ENCODE measurements at places on chromosomes 13 and 19.

DNA sequence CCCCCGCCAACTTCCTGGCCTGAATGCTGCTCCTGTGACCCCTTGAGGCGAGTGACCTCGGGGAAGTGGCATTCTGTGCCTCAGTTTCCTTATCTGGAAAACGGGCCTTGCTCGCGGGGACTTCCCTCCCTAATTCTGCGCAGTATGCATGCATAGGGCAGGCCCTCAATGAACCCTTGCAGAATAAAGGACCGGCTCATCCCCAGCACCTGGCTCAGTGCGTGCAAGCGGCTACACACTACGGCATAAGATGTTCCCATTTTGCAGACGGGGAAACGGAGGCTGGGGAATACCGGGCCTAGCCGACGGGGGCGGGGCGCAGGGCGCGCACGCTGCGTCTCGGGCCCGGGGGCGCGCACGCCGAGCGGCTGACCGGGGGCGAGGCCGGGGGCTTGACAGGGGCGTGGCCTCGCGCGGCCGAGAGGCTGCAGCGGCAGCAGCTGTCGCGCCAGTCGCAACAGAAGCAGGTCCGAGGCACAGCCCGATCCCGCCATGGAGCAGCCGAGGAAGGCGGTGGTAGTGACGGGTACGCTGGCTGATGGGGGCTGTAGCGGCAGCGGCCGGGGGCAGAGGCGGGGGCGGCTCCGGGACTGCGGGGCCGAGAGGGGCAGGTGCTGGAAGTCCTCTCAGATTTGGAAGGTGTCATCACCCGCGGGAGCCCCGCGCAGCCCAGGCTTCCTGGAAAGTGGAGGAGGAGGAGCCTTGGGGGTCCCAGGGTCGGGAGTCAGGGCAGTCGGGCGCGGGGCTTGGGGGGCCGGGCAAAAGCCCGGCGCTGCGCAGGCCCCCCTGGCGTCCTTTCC lies at the start of gene PGPEP1:
Gene PGPEP1 (plus strand): TSS at position 409 of the 800 bp plus-strand sequence. CDS start 84 bp downstream, at position 493.
- DNase-seq: peak; percentile 56

- no peak for DNase-seq
Measured at GRCh38 chr13:25117312-25117711, 21.4 kb downstream of the PABPC3 start.

- DNase-seq: no peak
Measured at GRCh38 chr13:25186187-25186586, 14.1 kb upstream of the AMER2 start.

GRCh38 chr13:31987535-31988170 lies 43.9 kb upstream of the FRY start:
- no peak for DNase-seq

DNA sequence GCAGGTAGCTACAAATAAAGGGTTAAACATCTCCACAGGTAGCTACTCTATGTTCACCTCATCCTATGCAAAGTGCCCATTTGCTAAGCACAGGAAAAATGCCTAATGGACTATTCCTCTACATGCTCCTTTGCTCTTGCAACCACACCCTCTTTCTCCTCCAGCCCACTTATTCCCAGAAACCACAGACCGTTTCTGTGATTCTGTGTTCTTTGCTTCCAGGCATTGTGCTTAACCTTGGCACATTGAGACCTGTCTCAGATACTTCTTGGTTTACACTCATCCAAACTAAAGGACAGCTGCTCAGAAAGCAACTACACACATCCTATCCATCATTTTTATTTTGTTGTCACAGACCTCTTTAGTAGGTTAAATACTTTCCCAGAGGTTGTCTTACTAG lies 785.0 kb upstream of the MIR17HG start:
- no peak for DNase-seq

- no peak for DNase-seq
Measured at GRCh38 chr19:36876993-36877938, 26.6 kb downstream of the ZNF345 start.

DNA sequence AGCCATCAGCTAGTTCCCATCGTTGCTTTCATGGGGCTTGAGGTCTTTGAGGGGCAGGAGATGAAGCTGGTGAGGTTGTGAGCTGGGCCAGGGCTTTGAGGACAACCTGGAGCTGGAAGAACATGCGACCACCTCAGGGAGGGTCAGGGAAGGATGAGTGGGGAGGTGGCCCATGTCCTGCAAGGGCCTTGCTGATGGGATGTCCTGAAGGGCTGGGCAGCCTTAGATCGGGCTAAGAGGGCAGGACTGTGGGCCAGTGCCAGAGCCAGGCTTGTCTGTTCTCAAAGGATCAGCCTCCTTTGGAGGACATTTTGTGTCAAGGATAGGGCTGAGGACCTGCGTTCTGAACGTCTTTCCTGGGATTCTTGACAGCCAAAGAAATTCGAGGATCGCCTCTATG lies 10.5 kb downstream of the CYTH2 start:
- no peak for DNase-seq

DNA sequence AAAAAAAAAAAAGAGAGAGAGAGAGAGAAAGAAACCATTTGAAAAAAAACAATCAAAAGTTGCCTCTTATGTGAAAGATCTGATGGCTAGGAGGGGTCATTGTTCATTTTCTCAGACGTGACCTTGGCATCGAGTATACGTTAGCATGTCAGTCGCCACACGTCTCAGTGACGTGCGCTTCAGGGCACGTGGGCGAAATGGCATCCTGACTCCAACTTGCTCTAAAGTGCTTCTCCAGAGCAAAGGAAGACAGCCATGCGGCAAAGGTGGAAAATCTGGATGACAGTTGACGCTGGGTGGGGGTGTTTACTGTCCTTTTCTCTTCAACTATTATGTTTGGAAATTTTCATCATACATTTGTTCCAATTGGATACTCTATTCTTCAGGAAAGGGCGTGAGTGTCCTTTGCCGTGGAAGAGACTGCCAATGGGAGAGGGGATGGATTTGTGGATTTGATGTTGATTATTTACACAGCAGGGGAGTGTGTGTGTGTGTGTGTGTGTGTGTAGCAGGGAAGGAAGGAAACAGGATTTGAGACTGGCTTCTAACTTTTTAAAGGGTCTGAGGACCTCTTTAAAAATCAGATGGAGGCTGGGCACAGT lies 25.0 kb downstream of the KLF2 start:
- DNase-seq: no peak

All from muscle of arm (tissue), 14 donors.